ENCODE measurements at places on chromosomes 2 and 18.

- DNase-seq, result no peak
Observed at GRCh38 chr2:81249152-81249551, 944.6 kb upstream of the LRRTM1 start.

- no peak for DNase-seq
Observed at GRCh38 chr2:63034526-63034925, 16.1 kb upstream of the OTX1 start.

- no peak for DNase-seq
Observed at GRCh38 chr2:177332026-177332991, 60.3 kb upstream of the AGPS start.

DNA sequence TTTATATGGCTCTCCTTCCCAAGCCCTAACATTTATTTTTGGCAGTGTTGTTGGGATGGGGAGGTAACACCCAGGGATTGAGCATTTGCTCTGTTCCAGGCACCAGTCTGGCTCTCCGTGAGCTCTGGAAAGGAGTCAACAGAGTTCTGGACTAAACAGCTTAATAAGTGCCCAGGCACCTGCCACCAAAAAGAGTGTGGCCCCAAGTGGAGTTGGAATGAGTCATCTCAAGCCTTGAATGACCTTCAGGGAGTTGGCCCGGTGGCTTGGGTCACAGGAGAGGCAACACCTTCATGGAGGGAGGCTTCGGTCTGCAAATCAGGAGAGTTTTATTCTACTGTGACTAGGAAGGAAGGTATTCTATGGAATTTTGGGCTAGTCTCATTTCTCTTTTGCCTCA lies 203.2 kb downstream of the DLGAP1 start:
- DNase-seq, result no peak

DNA sequence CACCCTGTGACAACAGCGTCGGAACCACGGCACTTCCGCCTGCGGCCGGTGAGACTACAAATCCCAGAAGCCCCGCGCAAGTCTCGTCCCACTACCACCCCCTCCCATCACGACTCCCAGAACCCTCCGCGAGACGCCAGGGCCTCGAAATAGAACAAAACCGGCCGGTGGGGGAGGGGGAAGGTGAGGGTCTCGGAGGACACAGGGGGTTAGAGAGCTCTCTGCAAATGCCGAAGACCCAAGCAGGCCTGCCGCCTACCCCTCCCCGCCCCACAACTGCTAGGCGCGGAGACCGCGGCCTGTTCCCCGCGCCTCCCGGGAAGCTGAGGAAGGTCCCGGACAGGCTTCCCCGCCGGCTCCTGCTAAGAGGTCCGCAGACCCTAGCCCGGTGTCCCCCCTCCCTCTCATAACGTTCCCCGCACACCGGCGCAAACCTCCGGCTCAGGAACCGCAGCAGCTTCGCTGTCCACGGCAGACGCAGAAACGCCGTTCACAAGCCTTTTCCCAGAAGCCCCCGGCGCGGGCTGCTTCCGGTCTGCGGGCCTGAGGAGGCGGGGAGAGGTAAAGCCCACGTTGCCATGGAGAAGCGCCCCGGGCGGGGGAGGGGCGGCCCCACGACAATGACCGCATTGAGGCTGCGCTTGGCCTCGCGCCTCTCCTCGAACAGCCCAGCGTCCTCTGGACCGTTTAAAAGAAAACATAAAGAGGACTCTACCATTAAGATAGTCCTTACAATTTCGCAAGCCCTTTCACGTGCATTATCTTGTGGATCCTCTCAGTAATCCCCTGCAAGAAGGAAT lies at the start of gene ZNF24:
ZNF24 (minus strand) TSS at position 485 of the 800 bp plus-strand sequence. CDS start 3,770 bp downstream, outside the sequence.
- peak; percentile 93 for DNase-seq

DNA sequence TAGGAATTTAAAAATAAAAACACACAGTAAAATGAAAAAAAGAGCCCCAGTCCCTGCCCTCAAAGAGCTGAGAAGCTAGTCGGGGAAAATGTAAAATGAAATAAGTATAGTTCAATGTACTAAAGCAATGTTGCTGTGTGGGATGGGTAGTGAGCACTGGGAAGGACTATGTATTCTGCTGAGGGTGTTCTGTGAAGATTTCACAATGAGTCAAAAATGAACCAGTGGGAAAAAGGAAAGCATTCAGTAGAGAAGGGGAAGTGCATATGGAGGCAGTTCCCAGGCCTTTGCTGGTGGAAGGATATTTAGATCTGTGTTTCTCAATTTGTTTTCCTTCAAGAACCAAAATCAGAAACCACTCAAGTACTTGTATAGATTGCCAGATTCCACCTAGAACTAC lies 1094.7 kb upstream of the KLHL29 start:
- DNase-seq, result no peak

Measured in GM12892 (cell line).